ENCODE measurements at places on chromosomes 2 and 18. TPM values are rescaled to one million over a fixed set of nuclear protein-coding genes. Genes with fewer than 3 reads are reported as not detected.

SFT2D3 gene
- total RNA-seq: 3.1 TPM

- DNase-seq: no peak
Measured at GRCh38 chr2:77713412-77713811, 191.2 kb upstream of the LRRTM4 start.

DNA sequence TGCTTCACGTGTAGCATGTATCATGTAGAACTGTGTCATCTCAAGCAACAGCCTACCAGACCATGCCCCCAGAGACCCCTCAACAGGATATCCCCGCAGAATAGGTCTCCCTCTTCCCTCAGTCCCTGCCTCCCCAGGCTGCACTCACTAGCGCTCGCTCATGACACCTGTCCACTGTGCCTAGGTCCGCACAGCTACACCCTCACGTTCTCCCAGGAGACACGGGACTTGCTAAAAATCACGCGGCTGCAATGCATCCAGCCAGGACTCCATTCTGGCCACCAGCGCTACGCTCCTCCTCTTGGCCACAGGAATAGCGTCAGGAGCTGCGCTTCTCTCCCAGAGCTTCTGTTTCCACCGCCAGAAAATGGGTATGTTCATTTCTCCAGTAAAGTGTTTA lies 2.5 kb downstream of the PXDN start:
- no peak for DNase-seq

GRCh38 chr18:9928646-9929259 lies 14.9 kb downstream of the VAPA start:
- no peak for DNase-seq

DNA sequence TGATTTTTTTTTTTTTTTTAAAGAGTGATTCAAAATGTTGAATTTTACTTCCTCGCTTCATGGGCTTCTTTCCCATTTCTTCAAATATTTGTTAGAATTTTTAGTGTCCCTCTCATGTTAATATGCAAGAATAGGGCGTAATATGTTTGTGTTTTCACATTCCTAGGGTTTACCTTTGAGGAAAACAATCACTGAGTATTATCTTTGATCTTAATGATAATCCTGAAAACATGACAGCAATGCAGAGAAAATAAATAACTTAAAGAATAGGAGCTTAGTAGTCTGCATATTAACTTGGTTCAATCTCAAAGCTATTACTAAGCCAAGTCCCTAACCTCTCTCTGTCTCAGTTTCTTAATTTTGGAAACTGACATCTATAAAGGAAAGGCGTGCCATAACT lies 475.4 kb downstream of the NRXN1 start:
- no peak for DNase-seq
